Activated CD4-positive, alpha-beta T cell treated with anti-CD3 and anti-CD28 coated beads, Interleukin-2, amount 50 U/mL, for 24 hours (primary cell): ENCODE measurements at places on chromosomes 7 and 10.

DNA sequence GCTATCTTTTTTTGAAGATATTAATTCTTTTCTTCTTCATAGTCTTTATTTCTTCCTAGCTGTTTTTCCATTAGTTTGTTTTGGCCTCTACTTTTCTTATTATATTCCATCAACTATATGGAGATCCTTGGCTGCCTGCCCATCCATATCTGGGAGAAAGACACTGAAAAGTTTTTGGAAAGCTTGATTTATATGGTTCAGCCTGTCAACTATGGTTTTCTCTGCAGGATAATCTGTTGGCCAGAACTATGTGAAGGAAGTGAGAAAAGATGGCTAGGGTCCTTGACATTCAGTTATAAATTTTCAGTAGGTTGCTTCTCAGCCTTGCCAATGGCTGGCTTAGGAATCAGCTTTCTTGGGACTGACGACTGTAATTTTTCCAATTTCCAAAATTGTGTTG is 10.0 kb upstream of the CDK14 start:
- DNase-seq = no peak

GRCh38 chr7:95599069-95599468 is 2.8 kb upstream of the PDK4 start:
- no peak for DNase-seq

GRCh38 chr7:24914465-24914859 is 65.5 kb downstream of the OSBPL3 start:
- no peak for DNase-seq

DNA sequence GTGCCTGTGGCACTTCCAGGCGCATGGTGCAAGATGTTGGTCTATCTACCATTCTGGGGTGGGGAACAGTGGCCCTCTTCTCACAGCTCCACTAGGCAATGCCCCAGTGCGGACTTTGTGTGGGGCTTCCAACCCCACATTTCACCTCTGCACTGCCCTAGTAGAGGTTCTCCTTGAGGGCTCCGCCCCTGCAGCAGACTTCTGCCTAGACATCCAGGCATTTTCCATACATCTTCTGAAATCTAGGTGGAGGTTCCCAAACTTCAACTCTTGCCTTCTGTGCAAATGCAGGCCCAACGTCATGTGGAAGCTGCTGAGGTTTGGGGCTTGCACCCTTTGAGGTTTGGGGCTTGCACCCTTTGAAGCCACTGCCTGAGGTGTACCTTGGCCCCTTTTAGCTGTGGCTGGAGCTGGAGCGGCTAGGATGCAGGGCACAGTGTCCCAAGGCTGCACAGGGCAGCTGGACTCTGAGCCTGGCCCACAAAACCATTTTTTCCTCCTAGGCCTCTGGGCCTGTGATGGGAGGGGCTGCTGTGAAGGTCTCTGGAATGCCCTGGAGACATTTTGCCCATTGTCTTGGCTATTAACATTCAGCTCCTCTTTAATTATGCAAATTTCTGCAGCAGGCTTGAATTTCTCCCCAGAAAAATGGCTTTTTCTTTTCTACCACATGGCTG is 130.6 kb upstream of the EFCAB10 start:
- DNase-seq = no peak

DNA sequence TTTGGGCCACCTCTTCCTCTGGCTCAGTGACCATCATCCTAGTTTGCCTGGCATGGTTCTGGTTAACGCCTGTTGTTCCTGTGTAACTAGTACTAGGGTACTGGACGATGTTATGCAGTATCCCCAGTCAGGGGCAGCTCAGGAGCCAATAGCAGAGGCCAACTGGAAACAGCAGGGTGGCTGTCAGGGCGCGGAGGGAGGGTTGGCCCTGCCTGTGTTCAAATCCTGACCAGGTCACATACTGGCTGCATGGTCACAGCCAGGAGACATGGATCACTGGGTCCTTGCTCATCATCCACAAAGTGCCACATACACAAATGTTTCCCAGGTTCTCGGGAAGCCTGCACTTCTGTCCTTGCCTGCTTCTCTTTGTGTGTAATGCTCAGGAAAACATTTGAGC is 12.3 kb upstream of the RBP3 start:
- DNase-seq = no peak
